ENCODE measurements at places on chromosomes 13 and 19.

DNA sequence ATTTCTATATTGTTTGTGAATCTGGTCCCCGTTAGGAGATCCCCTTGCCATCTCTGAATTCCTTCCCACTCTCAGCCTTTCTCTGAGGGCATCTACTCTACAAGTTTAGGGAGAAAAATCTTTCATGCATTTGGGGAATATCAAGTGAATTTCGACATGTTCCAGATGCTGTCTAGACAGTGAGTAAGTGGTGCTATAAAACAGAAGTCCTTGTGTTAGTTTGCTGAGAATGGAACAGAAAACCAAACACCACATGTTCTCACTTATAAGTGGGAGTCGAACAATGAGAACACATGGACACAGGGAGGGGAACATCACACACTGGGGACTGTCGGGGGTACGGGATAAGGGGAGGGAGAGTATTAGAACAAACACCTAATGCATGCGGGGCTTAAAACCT is 5.1 kb downstream of the OR7A10 start:
- no peak for DNase-seq

- no peak for DNase-seq
Observed at GRCh38 chr19:43105496-43105895, 23.0 kb upstream of the PSG2 start.

DNA sequence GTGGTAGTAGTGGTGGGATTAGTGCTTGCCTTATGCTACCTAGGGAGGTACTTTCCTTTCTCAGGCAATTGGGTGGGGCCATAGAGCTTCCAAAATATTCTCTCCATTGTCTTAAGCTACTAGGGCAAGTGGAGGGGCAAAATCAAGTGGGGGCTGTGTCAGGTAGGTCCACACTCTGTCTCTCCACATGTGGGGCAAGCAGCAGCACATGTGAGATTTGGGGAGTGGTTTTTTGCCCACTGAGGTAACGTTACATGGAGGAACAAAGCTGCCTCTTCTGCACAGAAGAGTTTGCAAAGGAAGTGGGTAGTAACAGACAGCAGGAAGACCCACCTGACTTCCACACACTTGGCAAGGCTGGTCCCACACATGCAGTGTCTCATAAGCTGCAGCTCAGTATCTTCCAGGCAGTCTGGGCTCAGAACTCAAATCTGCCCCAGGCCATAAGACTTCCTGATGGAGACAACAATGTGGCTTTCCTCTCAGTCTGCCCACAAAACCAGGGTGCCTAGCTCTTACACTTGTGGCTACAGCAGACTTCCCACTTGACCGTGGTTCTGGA is 1581.5 kb upstream of the PCDH20 start:
- DNase-seq: no peak

DNA sequence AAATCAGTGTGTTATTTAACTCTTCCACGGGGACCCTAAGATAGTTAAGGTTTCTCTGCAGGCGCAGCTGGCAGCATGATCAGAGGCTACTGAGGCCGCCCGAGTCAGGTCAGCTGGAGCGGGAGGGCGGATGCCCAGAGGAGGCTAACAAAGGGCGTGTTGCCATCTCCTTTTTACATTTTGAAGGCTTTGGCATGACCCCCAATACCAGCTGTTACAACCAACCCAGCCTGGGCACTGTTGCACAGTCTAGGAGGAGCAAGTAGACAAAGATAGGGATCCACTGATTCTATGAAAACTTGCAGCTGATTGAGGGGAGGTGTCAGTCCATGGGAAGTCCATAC is 15.7 kb downstream of the COL4A2 start:
- DNase-seq: no peak

DNA sequence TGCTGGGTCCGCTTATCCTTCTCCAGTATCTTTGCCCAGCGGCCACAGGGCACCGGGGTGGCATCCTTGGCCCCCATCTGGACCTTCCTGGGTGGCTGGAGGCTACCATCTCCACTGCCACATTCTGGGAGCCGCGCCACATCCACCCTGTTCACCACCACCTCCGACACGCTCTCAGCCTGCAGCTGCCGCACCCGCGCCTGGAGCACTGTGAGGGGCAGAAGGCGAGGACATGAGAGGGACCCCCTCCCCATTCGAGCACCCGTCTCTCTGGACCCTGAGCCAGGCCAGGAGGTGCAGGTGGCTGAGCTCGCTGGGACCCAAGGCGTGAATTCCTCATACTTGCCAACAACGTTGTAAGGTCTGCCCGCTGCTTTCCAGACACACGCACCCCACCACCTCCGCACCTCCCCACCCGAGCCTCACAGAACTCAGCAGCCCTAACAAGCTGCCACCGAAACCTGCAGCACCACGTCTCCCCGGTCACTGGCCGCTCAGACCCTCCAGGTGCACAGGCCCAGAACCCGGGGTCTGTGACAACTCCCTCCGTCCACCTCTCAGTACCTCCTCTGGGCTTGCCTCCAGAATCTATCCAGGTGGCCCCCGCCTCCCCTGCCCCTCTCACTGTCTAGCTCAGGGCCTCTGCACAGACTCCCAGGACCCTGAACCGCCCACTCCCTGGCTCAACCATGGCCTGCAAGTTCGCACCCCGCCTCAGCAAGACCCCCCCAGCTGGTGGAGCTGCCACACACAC is 3.2 kb downstream of the POLRMT start:
- DNase-seq: no peak

- no peak for DNase-seq
Observed at GRCh38 chr13:34300559-34300958, 482.6 kb downstream of the RFC3 start.

DNA sequence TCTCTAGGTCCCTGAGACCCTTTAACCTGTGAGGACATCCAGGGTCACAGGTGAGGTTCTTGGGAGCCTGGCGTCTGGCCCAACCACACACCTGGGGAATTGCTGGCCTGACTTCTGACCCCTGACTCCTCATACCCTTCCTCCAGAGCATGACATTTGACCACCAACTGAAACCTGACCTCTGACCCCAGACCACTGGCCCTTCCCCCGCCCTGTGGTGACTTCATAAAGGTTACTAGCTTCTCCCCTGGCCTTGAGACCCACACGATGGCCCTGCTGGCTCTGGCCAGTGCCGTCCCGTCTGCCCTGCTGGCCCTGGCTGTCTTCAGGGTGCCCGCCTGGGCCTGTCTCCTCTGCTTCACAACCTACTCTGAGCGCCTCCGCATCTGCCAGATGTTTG is at the start of gene SPACA6:
Gene SPACA6, plus strand, starts transcription at position 71 of the 400 bp plus-strand sequence. Its CDS starts 197 bp downstream, at position 268.
- no peak for DNase-seq

DNA sequence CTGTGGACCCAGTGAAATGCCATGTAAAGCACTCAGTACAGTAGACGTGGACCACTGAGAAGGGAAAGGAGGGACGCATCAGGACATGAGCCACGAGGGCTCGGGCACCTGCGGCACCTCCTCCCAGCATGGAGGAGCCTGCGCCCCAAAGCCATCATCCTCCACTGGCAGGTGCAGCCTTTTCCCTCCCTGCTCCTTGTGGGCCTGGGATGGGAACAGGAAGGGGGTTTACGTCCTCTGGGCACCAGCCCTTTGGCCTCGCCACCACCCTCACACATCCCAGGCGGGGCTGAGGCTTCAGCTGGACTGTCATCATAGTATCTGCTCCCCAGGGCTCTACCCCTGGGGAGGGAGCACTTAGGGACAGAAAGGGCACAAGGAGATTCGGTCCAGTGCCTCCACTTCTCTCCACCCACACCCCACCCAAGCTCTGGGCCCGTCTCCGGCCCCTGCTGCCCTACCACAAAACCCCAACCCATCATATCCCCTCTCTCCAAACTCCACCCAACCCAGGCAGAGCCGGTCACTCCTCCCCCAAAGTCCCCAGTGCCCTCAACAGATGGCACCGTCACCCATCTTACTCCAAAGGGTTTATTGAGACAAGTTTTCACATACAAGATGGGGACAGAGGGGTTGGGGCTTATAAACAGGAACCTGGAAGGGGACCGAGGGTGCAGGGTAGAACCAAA is 2.2 kb upstream of the PRKD2 start:
- no peak for DNase-seq

DNA sequence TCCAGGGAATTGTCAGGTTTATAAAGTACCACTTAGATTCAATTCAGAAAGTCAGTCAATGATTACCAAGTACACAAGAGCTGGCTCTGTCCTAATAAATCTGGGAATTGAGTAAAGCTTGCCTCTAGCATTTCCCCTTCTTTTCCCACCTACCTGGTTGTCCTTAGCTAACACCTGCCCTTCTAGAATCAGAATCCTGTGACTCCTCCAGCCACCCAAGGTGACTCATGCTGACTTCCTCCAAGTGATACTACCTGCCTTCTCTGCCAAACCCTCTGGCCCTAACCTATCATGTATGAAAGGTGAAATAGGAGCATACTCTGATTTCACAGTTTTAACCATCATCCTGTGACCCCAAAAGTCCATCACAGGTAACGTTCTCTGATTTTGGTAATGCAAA is 151.2 kb downstream of the DIAPH3 start:
- no peak for DNase-seq

DNA sequence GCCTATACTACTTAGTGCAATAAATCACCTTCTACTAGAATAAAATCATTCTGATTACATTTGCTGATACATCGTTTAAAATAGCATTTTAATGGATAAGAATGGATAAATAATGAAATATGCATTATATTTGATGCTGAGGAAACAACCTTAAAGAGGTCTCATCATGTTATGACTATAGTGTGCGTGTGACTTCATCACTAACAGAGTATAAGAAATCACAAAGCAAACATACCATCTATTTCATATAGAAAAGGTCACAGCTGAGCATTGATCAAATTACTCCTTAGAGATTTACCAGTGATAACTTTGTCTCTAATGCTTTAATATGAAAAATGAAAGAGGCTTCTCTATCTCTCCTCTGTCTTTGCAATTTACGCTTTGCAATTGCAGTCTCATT is 1620.3 kb upstream of the SLC10A2 start:
- DNase-seq: no peak

DNA sequence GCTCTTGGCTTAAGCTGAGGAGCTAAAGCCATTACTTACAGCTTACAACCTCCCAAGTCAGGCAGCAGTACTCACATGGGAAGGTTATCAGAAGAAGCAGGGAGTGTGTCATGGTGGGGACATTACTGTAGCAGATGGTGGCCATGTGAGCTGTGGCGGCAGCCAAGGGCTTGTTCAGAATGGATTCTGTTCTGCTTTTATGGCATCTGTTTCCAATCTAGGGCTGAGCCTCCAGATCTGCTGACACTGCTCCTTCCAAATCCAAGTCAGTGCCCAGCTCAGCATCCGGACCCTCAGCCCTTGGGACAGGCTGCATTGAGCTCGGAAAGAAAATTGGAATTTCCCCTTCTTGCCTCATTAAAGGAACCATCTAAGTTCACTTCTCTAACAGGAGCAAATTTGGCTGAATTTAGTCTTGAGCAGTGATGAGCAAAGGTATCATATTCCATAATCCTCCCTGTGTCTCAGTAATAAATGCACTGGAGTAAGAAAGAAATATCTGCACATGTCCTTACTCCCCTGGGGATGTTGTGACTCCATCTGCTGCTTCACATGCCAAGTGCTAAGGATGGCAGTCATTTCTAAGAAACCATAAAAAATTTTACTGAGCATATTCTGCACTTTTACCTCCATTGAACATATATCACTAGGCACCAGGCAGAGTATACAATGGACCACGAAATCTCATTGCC is 73.9 kb downstream of the KCTD12 start:
- no peak for DNase-seq

- DNase-seq: no peak
Observed at GRCh38 chr19:2259336-2259735, 3.1 kb upstream of the JSRP1 start.

DNA sequence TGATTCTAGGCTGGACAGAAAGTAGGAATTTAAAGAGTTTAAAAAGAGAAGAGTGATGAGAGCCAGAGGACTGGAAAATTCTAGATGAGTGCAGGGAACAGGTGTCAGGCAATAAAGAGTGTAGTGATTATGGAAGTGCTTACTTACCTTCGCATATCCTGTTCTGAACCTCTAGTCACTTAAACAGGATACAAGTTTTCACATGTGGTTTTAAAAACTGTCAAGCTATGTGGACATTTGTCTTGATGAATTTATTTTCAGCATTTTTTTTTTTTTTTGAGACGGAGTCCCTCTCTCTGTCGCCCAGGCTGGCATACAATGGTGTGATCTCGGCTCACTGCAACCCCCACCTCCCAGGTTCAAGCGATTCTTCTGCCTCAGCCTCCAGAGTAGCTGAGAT is 34.3 kb upstream of the IL17D start:
- DNase-seq: no peak

Measured in stimulated activated CD4-positive, alpha-beta T cell treated with anti-CD3 and anti-CD28 coated beads, Interleukin-2, amount 100 ng/mL, for 4 hours (primary cell).